ENCODE measurements at places on chromosomes 3 and 15. TPM values are rescaled to one million over a fixed set of nuclear protein-coding genes. Genes with fewer than 3 reads are reported as not detected.

Gene ANKRD63
- 0.41 TPM for total RNA-seq

Gene GALK2
- 22.9 TPM for total RNA-seq

Gene RBP2
- not detected for total RNA-seq

Gene ZKSCAN7
- not detected for total RNA-seq

Gene DGKG
- total RNA-seq = 8.8 TPM

Gene GATA2
- 5.3 TPM for total RNA-seq

Gene FAM227B
- total RNA-seq = 0.74 TPM

Gene GOLGA8R
- total RNA-seq = 0.15 TPM
